ENCODE measurements at places on chromosomes 6 and 20.

GRCh38 chr6:130760006-130760405, 67.2 kb upstream of the SMLR1 start:
- no peak for DNase-seq

GRCh38 chr20:13995086-13995665, at the start of gene MACROD2:
TSS of gene MACROD2 (plus strand) at chr20:13995516.
- DNase-seq, result peak; percentile 92

GRCh38 chr6:32843331-32843978, 392 bp downstream of the PSMB8 start:
- DNase-seq, result peak; percentile 22

- no peak for DNase-seq
These were observed 51.6 kb upstream of the FAM83D start for GRCh38 chr20:38874460-38875174.

DNA sequence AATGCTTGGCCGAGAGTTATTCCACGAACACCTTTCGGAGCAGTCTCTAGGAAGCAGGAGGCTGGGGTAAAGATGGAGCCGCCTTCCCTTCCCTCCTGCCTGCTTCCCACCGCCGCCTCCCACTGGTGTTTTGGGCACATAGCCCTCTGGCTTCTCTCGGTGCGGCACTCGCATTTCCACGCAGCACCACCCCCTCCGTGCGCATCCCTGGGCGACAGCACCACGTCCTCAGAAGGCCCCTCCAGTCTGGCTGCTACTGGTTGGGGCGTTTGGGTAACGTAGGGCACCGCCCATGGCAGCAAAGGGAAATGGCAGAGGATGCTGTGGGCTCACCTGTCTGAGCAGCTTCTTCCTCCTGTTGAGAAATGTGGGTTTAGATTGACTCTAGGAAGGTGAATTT, 2.4 kb downstream of the COL20A1 start:
- no peak for DNase-seq

GRCh38 chr20:2165871-2166270, 64.2 kb downstream of the STK35 start:
- DNase-seq, result no peak

DNA sequence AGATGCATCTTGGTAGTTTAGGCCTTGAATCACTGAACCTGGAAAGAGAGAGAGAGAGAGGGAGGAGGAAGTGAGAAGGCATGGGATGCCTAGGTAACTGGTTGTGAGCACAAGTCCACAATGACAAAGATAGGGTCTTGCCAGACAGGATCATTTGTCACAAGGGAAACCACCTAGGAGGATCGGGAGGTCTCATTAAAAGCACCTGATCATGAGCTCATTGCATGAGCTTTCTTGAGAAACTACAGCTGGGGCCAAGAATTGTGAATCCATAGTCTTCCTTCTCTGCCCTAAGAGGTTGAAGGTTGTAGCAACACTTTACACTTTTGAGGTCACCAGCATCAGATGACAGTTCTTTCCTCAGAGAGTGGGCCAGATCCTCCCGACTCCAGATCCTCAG, 195.7 kb downstream of the CD83 start:
- DNase-seq, result no peak

- peak; percentile 65 for DNase-seq
These were observed 1.3 kb downstream of the HINT3 start for GRCh38 chr6:125957845-125958244.

DNA sequence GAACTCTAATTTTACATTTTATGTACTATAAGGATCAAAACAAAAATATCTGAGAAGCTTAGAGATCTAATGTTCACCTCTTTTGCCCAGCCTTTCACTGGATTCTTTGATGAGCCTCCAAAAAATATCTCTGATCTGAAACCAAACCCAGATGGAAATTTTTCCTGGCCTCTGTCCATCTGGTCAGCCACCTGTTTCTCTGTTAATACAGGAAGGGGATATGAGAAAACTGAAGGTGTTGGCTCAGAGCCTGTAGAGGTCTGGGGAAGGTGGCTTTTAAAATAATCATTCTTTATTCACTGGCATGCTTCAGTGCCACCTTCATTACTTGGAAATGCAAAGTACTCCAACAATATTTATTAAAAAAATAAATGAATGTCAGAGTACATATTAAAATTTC, 8.5 kb upstream of the MCM3 start:
- no peak for DNase-seq

- DNase-seq, result no peak
These were observed 754.5 kb downstream of the PTPRT start for GRCh38 chr20:42435230-42435629.

GRCh38 chr6:134934793-134935485, 15.0 kb downstream of the ALDH8A1 start:
- no peak for DNase-seq

GRCh38 chr6:53095716-53096115, 30.5 kb downstream of the FBXO9 start:
- no peak for DNase-seq

DNA sequence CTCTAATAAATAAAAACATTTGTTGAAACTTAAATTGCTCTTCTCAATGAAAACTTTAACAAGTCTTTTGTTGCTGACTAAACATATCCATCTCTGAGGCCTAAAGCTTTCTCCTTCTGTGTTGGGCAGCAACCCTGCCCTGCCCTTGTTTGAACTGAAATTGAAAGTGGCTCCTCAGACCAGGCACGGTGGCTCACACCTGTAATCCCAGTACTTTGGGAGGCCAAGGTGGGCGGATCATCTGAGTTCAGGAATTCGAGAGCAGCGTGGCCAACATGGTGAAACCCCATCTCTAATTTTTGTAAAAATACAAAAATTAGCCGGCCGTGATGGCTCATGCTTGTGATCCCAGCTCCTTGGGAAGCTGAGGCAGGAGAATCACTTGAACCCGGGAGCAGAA, 29.2 kb upstream of the GNRH2 start:
- DNase-seq, result no peak

GRCh38 chr6:42043787-42044475, 6.4 kb upstream of the TAF8 start:
- peak; percentile 91 for DNase-seq

DNA sequence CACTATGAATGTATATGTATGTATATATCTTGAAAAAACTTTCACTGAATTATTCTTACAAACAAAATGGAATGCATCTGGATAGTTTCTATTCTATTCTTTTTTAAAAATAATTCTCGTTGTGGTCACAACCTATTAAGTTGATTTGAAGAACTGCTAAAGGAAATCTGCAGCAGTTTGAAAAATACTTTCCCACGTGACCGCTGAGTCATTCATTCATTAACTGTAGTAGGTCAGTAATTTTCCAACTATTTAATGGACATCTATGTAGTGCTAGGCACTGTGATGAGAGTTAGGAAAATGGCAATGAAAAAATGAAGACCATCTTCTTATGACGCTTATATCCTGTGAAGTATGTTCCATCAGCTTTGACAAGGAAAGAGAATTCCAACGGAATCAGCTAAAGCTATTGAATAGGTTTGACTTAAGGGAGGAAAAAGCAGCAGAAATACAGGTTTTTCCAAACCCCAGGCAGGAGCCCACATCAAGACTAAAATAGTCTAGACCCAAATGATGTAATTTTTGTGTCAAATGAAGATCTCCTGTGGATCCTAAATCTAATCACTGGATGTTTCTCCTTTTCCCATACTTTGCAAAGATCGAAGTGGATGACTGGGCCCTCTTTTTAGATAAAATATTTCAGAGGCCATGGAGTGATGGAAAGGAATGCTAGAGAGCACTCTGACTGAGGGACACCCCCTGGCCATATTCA, 4.1 kb upstream of the EFHC1 start:
- DNase-seq, result no peak

DNA sequence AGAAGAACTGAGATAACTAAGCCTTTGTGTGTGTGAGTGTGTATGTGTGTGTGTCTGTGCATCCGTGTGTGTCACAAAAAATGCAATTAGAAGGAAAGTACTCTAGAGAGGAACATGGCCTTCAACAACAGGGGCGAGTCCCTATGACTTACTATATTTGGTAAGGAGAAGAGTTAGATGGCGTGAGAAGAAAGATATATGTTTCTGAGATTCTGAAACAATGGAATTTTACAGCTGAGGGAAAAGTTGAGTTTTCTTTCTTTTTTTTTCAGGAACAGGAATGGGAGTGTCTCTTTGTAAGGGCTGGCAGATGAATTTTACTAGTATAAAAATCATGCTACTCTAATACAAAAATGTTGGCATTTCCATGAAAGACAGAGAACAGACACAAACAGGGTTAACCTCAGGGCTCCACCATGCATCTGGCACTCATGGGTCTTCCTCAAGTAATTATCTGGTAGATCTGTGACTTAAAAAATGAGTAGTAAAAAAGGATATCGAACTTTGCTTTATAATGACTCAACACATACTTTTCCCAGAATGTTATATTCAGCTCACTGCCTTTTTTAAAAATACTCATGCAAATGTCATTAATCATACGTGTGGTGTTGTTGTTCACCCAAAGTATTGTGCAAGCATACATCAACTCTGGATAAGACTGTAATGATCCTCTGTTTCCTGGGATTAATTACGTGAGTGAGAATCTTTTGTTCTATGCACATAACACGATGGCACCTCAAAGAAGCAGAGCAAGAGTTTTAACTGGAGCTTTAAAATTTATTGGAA, 12.8 kb upstream of the SASH1 start:
- no peak for DNase-seq

- DNase-seq, result no peak
These were observed 6.9 kb upstream of the MCCD1 start for GRCh38 chr6:31521835-31522234.

GRCh38 chr6:170438861-170439260, 114.2 kb downstream of the PSMB1 start:
- no peak for DNase-seq

DNA sequence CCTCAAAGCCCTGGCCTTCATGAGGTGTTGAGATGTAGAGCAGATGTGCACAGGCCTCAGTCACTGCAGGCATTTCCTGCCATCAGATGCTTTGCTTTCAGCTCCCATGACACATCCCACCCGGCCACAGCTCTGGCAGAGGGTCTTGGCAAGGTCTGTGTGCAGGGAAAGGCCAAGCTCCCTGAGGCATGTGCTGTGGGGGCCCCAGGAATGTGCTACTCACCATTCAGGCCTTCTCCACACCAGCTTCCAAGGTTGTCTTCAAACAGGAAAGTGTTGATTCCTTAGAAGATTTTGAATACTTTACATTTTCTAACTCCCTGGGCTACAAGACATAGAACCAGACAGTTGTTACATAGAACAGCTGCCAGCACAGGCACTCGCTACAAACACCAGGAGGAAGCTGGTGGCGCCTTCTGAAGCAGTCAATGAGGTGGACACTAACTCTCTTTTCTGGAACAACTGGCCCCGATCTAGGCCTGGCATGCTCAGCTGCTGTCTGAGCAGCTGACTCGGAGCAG, 27.8 kb downstream of the CASS4 start:
- DNase-seq, result peak; percentile 42

DNA sequence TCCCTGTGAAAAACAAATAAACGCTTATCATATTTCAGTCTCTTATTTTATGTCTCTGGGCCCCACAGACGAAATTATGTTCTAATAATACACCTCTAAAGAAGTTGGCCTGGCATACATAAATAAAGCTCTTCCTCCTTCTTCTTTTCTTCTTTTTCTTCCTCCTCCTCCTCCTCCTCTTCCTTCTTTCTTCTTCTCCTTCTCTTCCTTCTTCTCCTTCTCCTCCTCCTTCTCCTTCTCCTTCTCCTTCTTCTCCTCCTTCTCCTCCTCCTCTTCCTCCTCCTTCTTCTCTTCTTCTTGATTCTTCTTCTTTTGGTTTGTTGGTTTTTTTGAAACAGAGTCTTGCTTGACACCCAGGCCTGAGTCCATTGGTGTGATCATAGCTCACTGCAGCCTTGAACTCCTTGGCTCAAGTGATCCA, 41.8 kb upstream of the PTPN1 start:
- no peak for DNase-seq

GRCh38 chr6:108528878-108529277, 31.8 kb upstream of the FOXO3 start:
- no peak for DNase-seq

GRCh38 chr6:112690497-112691202, 343.5 kb downstream of the RFPL4B start:
- DNase-seq, result no peak

DNA sequence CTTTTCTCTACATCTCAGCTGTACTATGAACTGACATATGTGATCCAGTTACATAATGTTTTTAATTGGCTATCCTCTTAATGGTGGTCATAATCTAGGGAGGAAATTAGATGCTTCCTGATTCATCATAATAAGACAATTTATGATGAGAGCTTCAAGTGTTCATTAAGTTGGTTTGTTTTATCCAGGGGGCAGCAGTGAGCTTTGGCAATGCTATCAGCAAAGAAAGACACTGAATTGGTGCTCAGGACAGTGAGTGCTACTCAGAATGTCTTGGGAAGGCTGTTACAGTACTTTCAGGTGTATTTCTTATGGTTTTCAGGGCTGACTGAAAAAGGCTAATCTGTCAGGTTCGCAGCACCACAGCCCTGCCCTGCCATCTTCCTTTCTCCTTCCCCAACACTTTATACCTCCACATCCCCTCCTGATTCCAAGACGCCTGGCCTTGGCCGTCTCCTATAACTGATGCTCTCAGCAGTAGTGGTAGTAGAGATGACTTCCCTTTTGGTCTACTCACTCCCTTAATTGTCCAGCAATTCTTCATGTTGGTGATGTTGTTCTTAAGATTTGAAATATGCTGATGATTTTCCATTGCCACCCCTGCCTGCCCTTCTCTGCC, 67.0 kb upstream of the TNFAIP3 start:
- peak; percentile 66 for DNase-seq

DNA sequence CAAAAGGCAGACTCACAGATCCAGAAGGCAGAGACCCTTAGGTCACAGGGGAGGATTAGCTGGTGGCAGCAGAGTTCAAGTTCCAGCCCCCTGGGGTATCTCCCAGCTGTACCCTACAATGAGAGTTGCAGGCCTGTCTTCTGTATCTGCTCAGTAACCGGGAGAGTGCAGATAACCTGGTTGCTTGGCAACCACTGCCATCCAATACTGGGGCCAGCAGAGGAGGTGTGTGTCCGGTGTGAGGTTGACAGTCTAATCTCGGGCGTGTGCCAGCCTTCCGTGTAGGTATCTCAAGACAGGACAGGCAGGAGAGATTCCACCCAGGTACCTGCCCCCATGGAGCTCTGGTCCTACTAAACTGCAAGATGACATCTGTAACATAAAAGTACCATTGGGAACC, 56.6 kb upstream of the TBC1D7 start:
- DNase-seq, result no peak

- DNase-seq, result no peak
These were observed 30.5 kb downstream of the PLCB4 start for GRCh38 chr20:9099372-9099771.

GRCh38 chr20:51174536-51174935, 151.6 kb upstream of the KCNG1 start:
- DNase-seq, result no peak

GRCh38 chr6:132114201-132114825, 163.1 kb upstream of the CCN2 start:
- no peak for DNase-seq

GRCh38 chr20:5859608-5860007, 90.7 kb downstream of the TRMT6 start:
- DNase-seq, result no peak

GRCh38 chr6:75986935-75987334, 85.5 kb downstream of the IMPG1 start:
- no peak for DNase-seq

GRCh38 chr20:13474467-13474866, 164.3 kb downstream of the TASP1 start:
- no peak for DNase-seq
